ENCODE measurements at places on chromosomes 1 and 21.

DNA sequence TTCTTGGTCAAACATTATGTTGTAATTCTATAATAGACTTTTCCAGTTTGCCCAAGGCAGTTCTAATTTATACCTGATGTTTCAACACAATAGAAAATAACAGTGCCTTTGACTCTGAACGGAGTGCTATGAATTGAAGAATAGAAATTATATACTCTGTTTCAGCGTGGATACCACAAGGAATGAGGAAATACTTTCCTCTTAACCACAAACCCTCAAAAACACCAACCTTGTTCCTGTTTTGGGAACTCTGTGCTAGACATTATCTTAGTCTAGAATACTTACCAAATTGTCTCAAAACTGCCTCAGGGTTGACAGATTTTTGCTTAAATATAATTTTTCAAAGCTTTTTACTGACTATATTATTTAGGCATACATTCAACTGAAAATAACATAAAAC is 1629.3 kb downstream of the MRPL39 start:
- DNase-seq: no peak

- DNase-seq: no peak
Observed at GRCh38 chr21:33412832-33413519, 9.8 kb downstream of the IFNGR2 start.

DNA sequence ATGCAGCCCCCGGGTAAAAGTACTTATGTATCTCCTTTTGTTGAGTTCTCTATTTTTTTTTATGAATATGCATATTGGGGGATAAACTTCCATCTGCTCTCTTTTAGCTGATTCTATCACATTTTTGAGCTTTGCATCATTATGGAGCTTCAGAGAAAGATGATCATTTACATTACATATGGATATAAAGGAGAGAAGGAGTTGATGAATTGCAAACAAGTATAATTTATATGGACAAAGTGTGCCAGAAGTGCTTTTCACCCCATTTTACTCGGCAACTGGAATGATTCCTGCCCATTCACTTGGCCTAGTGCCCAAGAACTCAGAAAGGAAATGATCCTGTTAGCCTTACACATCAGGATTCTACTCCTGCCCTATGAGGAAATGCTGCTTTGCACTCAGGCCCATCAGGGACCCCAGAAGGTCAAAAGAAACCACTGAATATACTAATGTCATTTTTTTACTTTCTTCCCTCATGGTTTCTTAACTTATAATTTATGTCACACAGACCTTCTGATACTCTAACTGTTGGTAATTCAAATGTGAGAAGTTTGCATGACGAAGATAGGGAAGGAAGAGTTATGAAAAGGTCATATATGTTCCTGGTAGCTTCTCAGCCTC is 65.6 kb downstream of the SAMSN1 start:
- no peak for DNase-seq

- DNase-seq: no peak
Observed at GRCh38 chr1:55746710-55747109, 531.5 kb upstream of the USP24 start.

DNA sequence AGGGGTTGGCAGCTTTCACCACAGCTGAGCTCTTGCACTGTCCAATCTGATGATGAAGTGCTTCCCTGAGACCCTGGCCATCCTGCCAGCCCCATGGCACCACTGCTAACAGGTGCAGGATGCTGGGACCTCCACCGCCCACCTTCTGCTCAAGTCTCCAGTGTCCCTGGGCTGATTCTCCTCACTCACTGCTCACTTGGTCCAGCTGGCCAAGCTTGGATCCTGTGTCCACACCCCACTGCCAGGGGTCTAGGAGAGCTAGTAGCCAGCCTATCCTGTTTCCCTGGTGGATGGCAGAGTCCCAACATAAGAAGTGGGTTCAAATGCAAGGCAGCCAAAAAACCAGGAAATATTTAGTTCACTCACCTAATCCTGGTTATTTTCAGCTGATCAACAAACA is 217.2 kb upstream of the IRF2BP2 start:
- DNase-seq: no peak

DNA sequence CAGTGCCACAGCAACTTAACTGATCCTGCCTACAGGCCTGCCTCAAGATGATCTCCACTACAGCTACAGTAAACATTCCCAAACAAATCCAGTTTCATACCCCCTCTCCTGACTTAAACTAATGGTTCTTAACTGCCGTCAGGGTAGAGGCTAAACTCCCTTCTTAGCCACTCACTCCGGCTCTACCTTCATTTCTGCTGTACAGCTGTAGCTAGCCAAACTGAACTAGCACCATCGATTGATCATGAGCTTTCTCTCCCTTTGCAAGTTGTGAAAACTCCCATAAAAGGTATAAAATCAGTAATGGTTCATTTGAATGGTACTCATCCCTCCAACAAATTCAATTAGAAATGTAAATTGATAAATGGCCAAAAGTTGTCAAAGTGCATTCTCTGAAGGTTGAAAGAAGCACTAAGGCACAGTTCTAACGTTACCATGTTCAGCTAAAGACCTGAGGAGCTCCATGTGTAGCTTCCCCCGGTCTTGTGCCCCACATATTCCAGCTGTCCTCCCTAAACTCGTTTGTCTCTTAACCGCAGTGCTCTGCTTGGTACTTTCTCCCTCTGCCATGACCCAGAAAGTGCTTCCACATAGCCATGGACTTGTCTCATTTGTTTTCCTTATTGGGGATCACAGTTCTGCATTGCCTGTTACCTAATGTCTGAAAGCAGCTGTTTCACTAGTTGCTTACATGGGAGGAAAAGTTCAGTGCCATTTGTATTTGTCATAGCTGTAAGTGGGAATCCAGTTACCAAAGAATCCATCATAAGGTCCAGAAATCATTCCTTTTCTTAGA is 49.8 kb downstream of the DHX9 start:
- no peak for DNase-seq

GRCh38 chr1:161952607-161953172 is 71.0 kb downstream of the OLFML2B start:
- no peak for DNase-seq

- DNase-seq: no peak
Observed at GRCh38 chr1:24189528-24189927, 2.4 kb upstream of the IFNLR1 start.

- DNase-seq: no peak
Observed at GRCh38 chr21:34992736-34993398, 56.2 kb downstream of the RUNX1 start.

- no peak for DNase-seq
Observed at GRCh38 chr1:68210829-68211228, 21.5 kb downstream of the WLS start.

DNA sequence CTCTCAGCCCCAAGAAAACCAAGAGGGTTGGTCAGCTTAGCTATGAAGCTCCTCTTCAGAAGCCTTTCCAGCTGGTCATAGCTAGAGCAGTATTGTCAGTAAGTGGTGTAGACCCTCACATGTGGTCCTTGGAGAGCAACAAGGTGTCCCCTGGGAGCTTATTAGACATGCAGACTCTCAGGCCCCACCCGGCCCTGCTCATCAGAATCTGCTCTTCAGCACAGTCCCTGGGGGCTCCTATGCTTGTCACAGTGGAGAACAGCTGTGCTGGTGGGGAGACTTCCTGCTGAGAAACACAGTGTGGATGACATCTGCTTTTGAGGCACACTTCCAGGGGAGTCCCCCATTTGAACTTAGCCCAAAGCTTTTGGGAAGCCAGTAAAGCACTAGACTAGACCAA is 21.9 kb upstream of the NEK2 start:
- no peak for DNase-seq

GRCh38 chr1:176466514-176466913 is 3.5 kb downstream of the PAPPA2 start:
- DNase-seq: no peak

DNA sequence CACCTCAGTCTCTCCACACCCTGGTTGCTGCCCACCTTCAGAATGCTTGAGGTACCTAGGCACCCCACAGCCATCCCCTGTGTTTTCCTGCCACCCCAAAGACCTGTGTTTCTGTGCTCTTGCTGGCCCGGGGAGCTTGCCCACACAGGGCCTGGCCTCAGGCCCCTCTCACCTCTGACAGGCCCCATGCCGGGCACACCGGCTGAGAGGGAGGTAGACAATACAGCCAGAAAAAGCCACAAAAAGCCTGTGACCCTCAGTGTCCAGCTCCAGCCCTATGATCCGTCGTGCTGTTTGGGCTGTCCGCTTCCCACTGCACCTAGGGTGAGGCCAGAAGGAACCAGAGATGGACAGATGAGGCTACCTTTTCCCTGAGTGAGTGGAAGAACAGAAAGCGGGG is 11.4 kb downstream of the SEMA6C start:
- no peak for DNase-seq
